NCI-H2081 treated with DMSO at 0.1 percent for 48 hours (cell line): ENCODE measurements at places on chromosomes 16 and 17.

DNA sequence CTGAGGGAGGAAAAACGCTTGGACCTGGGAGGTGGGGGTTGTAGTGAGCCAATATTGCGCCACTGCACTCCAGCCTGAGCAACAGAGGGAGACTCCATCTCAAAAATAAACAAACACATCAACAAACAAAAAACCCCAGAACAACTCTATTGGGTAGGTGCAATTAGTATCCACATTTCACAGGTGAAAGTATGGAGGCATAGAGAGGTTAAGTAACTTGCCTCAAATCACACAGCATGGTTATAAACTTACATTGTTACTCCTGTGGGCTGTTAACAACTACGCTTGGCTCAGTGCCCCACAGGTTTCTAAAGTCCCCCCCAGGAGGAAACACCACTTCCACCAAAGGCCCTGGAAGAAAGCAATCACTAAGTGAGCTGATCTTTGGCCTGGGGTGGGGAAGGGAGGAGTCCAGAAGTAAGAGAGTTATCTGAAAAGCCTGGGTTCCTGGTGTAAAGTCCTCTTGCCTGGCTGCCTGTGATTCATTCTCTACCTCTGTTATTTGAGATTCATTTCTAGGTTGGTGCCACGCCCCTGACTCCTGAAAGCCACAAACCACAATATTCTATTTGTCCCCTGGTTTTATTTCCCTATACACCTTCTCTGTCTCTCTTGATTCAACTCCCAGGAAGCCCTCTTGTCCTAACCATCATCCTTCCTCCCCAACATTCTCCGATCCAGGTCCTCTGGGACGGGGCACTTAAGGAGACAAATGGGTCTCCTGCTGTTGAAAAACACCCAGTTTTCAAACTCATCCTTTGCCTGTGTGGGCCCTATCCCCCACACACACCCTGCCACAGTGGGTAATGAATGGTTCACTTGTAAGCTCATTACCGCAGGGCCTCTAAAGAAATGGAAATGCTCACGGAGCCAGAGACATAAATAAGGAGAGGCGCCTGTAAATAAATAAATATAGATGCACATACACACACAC, 195.4 kb downstream of the XYLT1 start:
- no peak for DNase-seq

GRCh38 chr17:62753562-62753961, 54.6 kb downstream of the MARCHF10 start:
- no peak for DNase-seq

GRCh38 chr17:77724876-77725615, 233.5 kb upstream of the TNRC6C start:
- DNase-seq, result peak; percentile 13

- no peak for DNase-seq
These were observed 215.6 kb downstream of the TMEM114 start for GRCh38 chr16:8374586-8375231.

DNA sequence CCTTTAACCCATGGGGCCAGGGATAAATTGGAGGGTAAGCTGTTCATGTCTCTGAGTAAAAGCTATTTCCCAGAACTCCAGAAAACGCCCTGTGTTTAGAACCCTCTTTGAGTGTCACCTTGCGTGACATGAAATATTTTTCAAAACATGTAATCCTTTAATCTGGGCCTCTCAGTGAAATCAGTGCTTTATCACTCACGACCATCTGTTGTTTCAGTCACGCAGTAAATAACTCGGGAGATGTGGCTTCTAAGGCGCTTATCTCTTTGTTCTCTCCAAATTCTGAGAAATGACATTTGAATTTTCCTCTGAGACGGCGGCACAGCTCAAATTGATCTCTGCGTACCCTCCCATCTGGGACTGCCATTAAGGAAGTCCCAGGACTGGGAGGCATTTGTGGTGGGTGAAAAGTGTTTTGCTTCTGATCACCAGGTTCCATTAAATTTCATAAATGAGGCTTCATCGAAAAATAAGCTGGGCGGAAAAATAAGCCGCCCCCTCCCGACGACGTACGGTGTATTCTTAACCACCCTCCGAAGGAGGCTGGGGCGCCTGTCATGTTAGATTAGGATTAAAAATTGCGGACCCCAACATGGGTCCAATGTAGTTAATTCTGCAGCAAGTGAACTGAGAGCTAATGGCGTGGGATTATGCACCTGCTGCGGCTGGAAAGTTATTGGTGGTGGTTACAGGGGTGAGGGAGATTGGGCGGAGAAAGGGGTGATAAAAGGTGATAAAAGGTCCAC, 12.7 kb downstream of the WFDC1 start:
- DNase-seq, result no peak

- DNase-seq, result no peak
These were observed 65.0 kb downstream of the TBC1D16 start for GRCh38 chr17:79970576-79971068.

DNA sequence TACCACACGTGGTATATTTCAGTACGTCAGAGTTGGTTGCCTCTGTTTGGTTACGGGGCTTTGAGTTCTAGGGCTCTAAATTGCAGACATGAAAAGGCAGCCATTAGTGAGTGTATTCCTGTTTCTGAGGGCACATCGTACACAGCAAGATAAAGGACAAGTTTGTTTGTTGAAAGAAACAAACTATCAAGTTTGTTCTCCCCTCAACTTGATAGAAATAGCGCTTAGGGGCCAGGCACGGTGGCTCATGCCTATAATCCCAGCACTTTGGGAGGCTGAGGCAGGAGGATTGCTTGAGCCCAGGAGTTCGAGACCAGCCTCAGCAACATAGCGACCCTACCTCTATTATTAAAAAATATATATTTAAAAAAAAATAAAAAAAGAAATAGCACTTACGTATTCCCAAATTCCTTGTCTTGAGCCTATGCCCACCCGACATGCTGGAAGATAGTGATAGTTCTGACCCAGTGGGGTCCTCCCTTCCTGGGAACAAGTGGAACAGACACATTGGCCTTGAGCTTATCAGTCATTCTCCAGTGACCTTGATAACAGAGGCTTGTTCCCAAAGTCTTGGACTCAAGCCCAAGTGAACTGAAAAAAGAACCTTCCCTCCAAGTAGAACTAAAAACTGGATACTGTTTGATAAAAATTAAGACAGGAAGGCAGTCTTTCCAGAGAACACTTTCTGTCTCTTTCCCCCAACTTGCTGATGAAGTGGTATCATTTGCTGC, 139.9 kb upstream of the CACNG3 start:
- no peak for DNase-seq

- no peak for DNase-seq
These were observed 2.7 kb downstream of the CENPX start for GRCh38 chr17:82019690-82020571.

GRCh38 chr16:67399749-67400704, 6.7 kb upstream of the TPPP3 start:
- peak; percentile 21 for DNase-seq

GRCh38 chr17:3710951-3711383, 12.7 kb upstream of the HASPIN start:
- DNase-seq, result no peak
